Kidney glomerular epithelial cell (primary cell): ENCODE measurements at places on chromosomes 5 and 9.

GRCh38 chr5:169637549-169638121 is 560 bp downstream of the DOCK2 start:
- no peak for DNase-seq

DNA sequence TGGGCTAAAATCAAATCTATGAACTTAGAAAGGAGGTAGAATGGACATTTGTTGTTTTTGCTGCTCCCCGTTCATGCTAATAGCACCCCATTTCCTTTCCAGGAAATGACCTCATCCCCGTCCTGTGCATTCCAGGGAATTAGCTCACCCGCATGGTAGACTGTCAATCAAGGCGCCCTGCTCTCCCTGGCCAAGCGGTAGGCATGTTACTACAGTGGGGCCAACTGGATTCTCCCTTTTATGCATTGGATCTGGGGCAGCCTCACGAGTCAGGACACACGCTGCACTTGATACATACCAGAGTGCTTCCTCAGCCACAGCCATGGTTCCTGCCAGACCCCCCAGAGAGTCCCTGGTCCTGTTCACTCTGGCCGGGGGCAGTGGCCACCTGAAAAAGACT is 111.0 kb upstream of the PTCH1 start:
- DNase-seq: peak; percentile 25

GRCh38 chr5:71873191-71873591 is 154.1 kb downstream of the CARTPT start:
- no peak for DNase-seq

DNA sequence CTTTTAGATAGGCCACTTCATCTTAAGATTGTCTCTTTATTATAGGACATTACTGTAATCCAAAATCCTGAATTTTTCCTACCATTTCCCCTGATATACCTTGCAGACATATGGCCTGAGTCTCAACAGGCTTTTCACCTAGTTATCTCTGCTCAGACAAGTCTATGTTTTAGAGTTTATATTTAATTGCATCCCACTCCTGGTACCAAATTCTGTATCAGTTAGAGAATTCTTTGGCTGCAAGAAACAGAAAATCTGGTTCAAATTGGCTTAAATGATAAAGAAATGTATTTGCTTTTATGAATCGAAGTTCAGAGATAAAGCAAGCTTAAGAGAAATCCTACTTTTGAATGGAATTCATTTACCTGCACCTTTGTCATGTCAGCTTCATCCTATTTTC is 102.2 kb upstream of the OSMR start:
- DNase-seq: no peak

DNA sequence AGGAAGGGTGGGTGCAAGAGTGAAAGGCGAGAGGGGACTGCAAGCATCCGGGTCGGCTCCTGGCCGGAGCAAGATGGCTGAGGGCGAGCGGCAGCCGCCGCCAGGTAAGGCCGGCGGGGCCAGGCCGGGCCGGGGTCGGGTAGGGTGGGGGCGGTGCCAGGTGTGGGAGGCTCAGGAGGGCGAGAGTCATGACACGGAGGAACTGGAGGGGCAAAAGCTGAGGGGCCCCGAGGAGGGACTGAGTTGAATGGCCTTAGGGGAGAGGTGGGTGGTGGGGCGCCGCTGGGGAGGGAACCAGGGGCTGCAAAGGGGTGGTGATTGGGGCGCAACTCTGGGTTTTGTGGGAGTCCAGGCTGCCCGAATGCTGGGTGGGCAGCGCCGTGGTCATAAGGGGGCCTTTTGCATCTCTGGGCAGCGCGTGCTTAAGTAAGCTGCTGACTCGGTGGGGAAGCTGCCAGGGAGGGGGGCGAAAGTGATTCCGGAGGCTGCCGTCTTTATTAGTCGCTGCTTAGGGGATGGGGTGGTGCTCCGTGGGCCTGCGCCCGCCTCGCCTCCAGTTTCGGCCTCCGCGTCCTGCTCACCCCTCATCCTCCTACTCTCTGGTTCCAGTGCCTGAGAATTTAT is 425 bp downstream of the PTPA start:
- peak; percentile 6 for DNase-seq

GRCh38 chr5:34550247-34550646 is 105.9 kb upstream of the RAI14 start:
- DNase-seq: no peak

DNA sequence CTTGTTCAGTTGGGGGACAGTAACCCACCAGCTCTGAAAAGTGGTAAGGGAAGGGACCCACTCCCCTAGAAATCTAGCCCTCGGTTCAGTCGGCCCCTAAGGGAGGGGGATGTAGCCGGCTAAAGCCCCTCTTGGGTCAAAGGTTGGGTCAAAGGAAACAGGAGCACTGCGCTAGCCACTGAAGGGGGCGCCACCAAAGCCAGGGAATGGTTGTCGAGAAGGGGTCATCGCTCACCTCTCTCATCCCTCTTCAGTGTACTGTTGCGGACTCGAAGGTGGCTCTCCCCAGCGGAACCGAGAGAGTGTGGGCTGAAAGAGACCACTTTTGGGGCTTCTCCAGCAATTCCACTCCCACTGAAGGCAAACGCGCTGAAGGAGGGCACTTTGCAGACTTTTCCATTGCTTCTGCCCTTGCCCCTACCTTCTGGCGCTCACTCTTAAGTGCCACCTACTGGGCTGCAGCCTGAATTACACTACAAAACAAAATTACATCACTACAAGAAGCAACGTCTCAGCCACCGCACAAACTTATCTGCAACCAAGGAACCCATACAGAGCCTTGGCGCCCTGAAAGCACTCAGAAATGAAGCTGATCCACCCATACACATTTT is 396.9 kb downstream of the PDE4D start:
- no peak for DNase-seq

GRCh38 chr5:89047571-89047970 is 164.6 kb upstream of the MEF2C start:
- DNase-seq: no peak

GRCh38 chr5:15768936-15769335 is 269.0 kb downstream of the FBXL7 start:
- DNase-seq: no peak

GRCh38 chr9:1129382-1129781 is 79.2 kb downstream of the DMRT2 start:
- DNase-seq: no peak
